ENCODE measurements at places on chromosomes 5 and 9. TPM values are rescaled to one million over a fixed set of nuclear protein-coding genes. Genes with fewer than 3 reads are reported as not detected.

DNA sequence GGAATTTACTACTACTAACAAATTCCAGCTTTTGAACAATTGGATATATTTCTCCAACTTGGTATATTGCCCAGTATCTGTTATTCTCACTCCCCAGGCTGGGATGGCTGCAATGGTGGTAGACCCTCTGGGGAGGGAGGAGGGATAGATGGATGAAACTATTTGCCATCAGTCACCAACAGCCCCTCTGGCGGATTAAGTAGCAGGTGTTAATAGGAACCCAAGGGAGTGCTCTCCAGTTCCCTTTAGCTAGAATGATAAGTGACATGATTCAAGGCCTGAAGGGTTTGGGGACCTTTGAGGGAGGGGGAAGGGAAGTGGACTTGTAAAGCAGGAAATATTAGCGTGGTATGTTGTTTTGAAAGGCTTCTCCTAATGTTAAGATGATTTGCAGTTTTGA, 824.0 kb upstream of the ARRDC3 start:
- no peak for DNase-seq

- peak; percentile 45 for DNase-seq
Measured at GRCh38 chr5:138033907-138034306, 1.0 kb upstream of the FAM13B start.

GRCh38 chr5:176185133-176185733, 53.0 kb upstream of the SIMC1 start:
- DNase-seq, result peak; percentile 41

GRCh38 chr5:10124287-10124686, 125.4 kb downstream of the ATPSCKMT start:
- DNase-seq, result no peak

DNA sequence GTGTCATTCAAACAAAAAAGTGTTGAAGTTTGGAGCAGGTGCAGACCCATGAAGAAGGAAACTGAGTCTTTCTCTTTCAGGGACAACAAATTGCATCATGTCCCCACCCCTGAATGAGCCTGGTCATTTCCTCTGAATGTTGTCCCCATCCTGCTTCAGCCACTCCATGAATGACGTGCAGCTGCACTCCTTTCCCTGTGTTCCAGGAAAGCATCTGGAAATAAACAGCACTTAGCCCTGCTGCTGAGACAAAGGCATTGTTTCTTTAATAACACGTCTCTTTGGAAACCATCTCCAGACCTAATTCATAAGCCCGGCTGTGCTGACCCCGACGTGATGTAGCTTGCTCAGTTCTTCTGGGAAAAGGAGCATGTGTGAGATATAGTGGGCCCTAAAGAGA, 682.3 kb downstream of the BRINP1 start:
- DNase-seq, result no peak

GRCh38 chr9:132506977-132507669, 75.3 kb upstream of the BARHL1 start:
- no peak for DNase-seq

DNA sequence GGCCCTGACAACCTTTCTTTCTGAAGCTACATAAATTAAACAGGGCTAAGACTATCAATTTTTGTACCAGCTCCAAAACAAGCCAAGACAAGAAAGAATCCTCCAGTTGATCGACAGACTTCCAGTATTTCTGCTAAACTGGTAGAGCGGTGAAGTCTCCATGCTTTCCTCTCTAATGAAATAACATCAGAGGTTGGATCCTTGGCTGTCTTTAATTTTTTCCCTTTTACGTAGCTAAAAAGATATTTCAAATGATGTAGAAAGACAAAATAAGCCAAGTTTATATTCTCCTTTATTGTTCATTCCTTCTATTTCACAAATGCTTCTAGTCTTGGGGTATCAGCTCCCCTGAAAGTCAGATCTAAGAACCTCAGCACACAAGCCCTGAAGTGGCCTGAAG, 434.9 kb downstream of the NFIB start:
- no peak for DNase-seq

- peak; percentile 70 for DNase-seq
Measured at GRCh38 chr5:6773342-6774035, 60.3 kb downstream of the TENT4A start.

- peak; percentile 82 for DNase-seq
Measured at GRCh38 chr5:137310051-137310730, 188.9 kb downstream of the SPOCK1 start.

DNA sequence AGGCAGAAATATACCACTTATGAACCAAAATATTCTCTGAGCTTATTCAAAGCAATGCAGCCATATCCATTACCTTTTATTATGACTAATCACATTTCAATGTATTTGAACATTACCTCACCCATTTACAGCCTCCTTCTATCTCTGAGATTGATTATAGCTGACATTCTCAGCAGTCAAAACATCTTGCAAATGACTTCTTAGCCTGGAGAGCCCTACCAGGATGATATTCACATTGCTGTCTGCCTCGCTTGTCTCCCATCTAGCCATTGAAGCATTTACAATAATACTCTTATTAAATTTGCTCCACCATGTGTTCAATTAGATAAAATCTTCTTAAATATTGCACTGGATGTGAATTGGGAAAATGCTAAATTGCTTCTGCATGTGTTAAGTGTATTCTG, 1879.9 kb upstream of the ACO1 start:
- DNase-seq, result peak; percentile 2

- DNase-seq, result no peak
Measured at GRCh38 chr9:95450171-95451064, 66.4 kb downstream of the PTCH1 start.

DNA sequence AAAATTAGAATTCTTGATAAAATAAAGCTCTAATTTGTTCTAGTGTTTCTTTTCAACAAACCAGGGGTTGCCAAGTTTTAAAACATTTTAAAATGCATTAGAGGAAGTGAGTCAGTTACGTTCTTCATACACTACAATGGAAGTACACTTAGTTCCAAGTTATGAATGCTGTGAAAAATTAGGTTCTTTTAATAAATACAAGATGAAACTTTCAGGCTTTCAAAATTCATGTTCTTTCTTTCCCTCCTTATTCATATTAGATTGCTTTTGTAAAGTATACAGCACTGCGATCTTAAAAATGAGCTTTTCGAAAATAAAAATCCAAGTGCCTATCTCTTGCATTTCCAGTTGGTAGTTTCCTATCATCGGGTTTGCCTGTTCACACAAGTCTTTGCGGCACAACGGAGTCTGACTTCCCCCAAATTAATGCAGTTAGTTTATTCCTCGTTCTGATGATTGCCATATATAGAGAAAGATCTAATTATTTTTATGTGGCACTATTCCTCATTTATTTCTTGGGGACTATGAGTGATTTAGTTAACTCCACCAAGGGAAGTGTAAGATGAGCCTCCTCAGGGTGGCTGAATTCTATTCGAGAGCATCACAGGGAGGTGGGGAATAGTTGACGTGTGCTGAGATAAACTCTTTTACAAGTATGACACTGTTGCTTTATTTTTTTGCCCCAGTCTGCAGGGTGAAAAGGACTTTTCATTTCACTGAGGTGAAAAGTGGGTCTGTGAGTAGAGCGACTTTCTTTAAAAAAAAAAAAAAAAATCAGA, 238.2 kb downstream of the CD180 start:
- peak; percentile 52 for DNase-seq

GRCh38 chr9:113990975-113991471, 87.1 kb downstream of the AMBP start:
- DNase-seq, result no peak

DNA sequence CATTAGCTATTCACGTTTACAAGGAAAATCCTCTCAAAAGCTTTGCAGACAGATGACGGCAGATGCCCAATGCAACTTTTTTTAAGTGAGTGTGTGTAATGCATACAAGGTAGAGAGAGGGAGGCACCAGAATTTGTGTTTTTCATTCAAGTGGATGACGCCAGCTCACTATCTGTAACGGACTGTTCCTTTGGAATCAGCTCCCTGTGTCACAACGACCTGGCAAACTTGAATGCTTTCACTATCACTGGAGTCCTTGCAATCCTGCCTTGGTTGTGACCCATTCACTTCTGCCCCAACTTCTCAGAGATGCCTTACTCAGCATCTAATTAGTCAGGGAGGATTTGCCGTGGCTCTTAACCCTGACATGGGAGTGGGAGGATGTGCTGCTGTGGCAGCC, 148.5 kb downstream of the BNC2 start:
- DNase-seq, result peak; percentile 70

GRCh38 chr5:36459176-36460135, 146.9 kb upstream of the SLC1A3 start:
- DNase-seq, result no peak

- DNase-seq, result no peak
Measured at GRCh38 chr5:54347221-54347865, 37.0 kb upstream of the ARL15 start.

DNA sequence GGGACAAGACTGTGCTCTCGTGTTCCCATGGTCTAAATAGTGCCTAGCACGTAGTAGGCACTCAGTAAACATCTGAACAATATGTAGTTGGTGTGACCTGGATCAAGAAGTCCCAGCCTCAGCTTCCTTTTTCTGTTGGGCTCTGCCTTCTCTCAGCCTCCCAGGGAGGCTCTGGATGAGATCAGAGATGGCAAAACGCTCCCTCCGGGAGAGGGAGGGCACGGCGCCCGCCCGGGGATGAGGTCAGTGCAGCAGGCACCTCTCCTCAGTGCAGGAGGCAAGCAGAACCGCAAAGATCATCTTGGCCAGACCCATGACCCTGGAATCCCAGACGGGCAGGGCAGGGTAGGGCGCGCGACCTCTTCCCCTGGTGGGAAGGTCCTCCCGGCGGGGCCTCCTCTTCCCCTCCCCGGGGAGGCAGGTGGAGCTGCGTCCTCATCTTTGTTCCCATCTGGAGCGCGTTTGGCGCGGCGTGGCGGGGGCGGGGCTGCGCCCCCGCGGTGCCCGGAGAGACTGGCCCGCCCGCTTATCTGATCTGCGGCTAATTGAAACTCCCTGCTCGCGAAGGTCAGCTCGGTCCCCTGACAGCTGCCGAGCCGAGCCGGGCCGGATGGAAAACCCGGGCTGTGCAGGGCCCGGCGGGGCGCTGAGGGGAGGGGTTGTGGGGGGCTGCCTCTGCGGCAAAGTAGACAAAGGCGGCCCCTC, 60.9 kb downstream of the CXXC5 start:
- DNase-seq, result peak; percentile 97

- no peak for DNase-seq
Measured at GRCh38 chr9:133945977-133946753, 46.0 kb downstream of the VAV2 start.

DNA sequence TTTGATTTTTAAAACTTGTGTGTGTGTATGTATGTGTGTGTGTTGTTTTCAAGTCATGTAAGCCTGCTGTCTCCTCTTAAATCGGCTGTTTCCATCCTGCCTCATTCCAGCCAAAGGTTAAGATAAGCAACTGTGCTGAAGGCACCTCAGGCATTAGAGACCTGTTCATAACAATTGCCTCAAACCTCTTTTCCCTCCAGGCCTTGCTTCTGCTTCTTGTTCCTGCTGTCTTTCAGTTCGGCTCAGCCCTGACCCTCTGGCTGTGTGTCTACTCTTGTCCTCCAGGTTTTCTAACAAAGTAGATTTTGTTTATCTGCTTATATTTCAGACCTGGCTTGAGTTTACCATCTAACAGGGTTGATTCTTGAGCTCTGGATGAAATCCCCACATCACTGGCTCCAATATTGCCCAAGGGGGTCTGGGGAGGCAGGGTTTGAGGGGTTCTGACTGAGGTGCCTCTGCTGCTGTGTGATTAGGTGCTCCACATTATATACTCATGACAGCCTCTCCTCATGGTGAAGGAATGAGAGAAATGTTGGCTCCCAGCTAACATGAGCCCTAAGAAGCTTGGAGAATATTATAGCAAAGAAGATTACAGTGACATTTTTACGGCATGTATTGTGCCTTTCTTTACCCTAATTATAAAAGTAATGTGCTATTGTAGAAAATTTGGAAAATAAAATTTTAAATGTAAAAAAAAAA, 229.7 kb upstream of the PIK3R1 start:
- no peak for DNase-seq

GRCh38 chr9:34686732-34687131, 4.3 kb downstream of the CCL19 start:
- no peak for DNase-seq

- DNase-seq, result no peak
Measured at GRCh38 chr5:94690778-94691177, 72.3 kb downstream of the SLF1 start.

GRCh38 chr5:55232271-55232984, 980 bp downstream of the CCNO start:
- peak; percentile 75 for DNase-seq

DNA sequence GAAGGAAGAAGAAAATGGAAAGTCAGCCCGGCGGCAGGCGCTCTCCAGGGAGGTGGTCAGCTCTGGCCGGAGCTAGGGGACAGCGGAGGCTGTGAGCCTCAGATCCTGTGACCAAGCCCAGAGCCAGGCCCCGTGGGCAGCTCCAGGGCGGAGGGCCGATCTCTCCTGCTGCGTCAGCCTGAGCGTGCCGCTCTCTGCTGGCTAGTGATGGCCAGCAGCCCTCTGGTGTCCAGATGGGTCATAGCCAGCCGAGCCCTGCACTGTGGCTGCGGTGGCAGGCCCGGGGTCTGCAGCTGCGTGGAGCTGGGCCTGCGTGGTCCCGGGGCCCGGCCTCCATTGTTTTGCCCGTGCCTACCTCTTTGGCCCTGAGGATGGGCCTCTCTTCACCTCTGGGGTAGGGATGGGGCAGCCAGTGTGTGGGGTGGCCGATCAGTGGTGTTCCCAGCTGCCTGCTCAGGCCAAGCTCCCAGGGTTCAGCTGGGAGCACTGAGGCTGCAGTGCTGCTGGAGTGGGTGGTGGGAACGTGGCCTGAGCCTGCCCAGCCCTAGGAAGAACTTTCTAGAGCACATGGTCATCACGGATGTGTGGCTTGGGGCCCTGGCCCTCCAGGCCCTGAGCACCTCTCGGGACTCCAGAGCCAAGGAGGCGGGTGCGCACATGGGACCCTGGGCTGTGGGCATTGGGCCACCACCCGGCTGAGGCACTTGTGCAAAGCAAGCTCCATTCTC, 17.1 kb upstream of the NRARP start:
- DNase-seq, result peak; percentile 51

UBE2QL1 gene
- total RNA-seq, result 0.40 TPM

PTPRD gene
- 5.7 TPM for total RNA-seq

UBAP2 gene
- total RNA-seq, result 14.9 TPM

IRX1 gene
- 19.0 TPM for total RNA-seq

IFNA21 gene
- total RNA-seq, result not detected

SLC1A3 gene
- 5.8 TPM for total RNA-seq

PCDHA9 gene
- total RNA-seq, result 0.51 TPM

Measured in Daoy (cell line).